ENCODE measurements at places on chromosomes 6 and 20.

- DNase-seq = no peak
Measured at GRCh38 chr6:13742961-13743735, 31.5 kb upstream of the RANBP9 start.

- DNase-seq = no peak
Measured at GRCh38 chr20:38405132-38405531, 30.0 kb downstream of the SNHG17 start.

DNA sequence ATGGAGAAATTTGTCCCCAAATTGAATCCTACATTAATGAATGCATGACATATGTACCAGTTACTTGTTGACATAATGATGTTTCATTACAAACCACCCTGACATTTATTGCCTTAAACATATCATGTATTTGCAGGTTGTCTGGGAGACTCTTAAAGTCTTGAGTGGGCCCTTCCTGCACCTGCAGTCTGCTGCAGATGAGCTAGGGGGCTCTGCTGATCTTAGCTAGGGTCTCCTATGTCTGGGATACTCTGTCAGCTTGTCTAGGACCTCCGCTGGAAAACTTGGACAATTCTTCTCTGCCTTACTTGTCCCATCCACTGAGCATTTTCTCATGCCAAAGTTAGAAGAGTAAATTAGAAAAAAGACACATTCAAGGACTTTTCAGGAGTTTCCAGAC is 581.6 kb downstream of the HAO1 start:
- DNase-seq = no peak

DNA sequence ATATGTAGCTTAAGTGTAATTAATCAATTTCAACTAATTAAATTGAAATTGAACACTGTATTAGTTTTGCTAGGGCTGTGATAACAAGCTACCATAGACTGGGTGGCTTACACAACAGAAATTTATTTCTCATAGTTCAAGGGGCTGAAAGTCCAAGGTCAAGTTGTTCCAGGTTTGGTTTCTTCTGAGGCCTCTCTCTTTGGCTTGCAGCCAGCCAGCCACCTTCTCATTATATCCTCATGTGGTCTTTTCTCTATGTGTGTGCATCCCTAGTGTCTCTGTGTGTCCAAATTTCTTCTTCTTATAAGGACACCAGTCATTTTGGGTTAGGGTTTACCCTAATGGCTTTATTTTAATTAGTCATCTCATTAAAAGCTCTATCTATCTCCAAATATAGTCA is 611.7 kb downstream of the UTRN start:
- no peak for DNase-seq

DNA sequence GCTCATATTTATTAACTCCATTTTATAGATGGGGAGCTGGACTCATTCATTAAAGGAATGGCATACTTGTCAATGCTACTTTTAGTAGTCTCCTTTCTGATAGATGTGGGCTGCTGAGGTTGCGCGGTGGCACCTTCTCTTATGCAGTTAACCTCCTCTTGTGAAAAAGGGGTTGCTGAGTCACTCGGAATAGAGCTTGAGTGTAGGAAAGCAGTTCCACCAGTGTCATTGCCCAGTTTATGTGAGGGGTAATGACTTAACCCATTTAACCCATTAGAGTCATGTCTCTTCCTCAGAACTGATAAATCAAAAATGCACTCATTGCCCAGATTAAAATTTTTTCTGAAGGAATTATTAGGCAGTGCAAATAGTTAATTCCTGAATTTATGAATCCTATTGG is 6.3 kb downstream of the MAPK14 start:
- DNase-seq = no peak

GRCh38 chr6:139981768-139982181 is 607.3 kb upstream of the CITED2 start:
- no peak for DNase-seq

DNA sequence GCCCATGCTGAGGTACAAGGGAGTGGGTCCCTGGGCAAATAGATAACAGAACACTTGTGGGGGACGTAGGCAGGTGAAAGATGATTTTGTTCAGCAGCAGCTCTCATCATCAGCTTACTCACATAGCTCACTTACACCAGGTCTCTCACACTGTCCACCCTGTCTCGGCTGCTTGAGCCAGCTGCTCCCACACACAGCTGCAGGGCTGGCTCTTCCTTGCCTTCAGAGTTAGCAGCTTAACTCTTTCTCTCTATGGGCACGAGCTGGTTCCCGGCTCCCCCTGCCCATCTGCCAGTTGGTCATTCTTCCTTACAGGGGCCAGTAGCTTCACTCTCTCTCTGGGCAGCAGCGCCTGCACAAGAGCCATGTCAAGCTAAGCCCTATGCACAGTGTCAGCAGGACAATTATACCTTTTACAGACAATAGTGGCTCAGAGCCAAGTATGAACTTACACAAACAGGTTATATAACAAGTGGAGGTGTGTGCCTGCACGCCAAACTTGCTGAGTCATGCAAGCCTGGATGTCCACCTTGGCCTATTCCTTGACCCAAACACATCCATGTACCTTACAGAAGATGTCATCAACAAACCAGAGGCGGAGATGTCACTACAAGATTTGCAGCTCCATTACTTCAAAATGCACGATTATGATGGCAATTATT is 18.7 kb downstream of the ZNF391 start:
- DNase-seq = no peak

- no peak for DNase-seq
Measured at GRCh38 chr6:158715330-158716311, 65.8 kb downstream of the SYTL3 start.

DNA sequence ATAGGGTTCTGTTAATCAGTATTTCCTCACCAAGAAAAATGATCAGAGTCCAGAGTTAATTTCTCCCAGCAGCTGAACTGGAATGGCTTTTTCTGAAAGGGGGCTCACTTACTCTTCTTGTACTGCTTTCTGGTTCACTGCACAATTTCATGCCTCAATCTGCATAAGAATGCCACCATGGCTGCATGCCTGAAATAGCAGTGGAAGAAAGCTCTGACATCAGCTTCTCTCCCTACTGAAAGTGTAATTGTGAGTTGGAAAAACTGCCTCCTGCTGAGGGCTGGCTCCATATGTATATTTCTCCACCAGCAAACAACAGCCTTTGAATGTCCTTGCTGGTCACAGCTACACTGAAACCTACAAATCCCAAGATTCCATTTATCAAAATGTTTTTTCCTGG is 1027.2 kb upstream of the GJE1 start:
- no peak for DNase-seq

- no peak for DNase-seq
Measured at GRCh38 chr6:151242420-151242861, 2.7 kb downstream of the AKAP12 start.

DNA sequence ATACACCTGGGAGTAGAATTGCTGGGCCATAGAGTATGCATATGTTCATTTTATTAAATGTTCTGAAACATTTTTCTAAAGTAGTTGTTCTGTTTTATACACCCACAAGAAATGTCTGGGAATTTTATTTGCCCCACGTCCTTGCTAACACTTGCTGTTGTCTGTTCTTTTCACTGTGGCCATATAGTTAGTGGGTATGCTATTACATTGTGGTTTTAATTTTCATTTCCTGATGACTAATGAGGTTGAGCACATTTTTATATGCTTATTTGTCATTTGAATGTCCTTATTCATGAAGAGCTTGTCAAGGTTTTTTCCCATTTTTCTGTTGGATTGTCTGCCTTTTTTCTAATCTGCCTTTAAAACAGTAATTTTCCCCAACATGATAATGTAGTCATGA is 41.5 kb upstream of the TGM3 start:
- no peak for DNase-seq

GRCh38 chr20:53402233-53403005 is 191.2 kb downstream of the ZNF217 start:
- DNase-seq = no peak

- DNase-seq = peak; percentile 66
Measured at GRCh38 chr20:62134735-62135231, 8.4 kb downstream of the PSMA7 start.

GRCh38 chr6:93433592-93433991 is 14.2 kb upstream of the EPHA7 start:
- no peak for DNase-seq

GRCh38 chr6:26065952-26066380 is 21.3 kb upstream of the HFE start:
- DNase-seq = peak; percentile 77

GRCh38 chr6:72042088-72042487 is 155.7 kb downstream of the RIMS1 start:
- no peak for DNase-seq

- no peak for DNase-seq
Measured at GRCh38 chr20:40692240-40693011, 3.4 kb upstream of the MAFB start.

DNA sequence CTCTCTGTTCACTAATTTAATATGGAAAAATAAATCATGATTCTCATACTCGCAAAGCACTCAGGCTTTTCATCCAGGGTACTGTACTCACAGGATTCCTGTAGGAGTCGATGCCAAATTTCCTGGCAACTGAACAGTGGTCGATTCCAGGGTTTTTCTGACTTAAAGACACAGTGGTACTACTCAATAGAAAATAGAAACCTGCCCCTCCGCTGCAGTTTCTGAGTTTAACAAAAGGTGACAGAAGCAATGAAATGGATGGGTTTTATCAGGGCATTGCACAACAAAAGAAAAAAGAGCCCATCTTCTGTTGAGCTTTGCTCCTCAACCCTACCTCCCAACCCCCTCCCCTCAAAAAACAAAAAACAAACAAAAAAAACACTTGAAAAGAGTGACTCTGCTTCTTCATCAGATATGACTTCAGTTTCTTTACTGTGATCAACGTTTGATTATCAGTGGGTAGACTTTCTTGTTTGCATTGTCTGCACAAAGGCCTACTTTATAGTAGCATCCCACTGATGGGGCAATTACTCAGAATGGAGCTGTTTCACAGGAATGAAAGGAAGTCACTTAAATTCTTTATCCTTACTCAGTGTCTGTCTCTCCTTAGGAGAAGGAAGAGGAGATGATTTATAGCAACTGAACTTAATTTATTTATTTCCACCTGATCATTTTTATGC is 96.2 kb upstream of the FOXO3 start:
- DNase-seq = no peak

- DNase-seq = peak; percentile 15
Measured at GRCh38 chr6:132530293-132530974, 7.6 kb upstream of the TAAR9 start.

DNA sequence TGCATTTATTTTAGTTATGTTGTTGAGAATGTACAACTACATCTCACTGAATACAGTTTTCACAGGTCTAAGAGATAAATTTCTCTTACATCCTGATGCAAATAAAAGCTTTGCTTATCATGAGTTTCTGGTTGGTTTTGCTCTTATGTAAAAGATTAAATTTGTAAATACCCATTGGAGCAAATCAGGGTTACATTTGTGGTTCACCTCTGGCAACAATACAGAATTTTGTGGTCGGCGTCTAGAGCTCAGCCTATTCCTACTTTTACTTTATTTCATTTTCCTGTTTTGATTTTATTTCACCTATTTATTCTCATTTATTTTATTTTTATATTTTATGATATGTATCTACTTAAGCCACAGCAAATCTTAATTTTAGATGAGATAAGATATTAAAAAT is 271.9 kb upstream of the MARCKS start:
- DNase-seq = no peak

DNA sequence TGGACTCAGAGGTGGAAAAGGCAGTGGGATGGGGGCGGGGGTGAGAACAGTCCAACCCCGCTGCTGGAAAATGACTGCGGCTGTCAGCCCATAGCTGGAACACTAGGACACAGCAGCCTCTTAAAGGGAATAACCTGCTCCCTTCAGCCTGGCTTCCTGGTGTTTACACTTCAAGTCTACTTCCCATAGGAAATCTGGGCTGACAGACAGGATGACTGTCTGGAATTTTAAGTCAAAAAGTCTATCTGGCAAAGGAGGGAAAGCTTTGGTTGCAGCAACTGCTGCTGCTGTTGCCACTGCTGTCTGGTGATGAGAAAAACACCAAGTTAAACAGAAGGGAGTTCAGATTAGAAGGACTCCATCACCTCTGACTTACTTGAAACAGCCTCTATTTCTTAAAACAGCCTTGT is 44.9 kb downstream of the TNFRSF21 start:
- no peak for DNase-seq

DNA sequence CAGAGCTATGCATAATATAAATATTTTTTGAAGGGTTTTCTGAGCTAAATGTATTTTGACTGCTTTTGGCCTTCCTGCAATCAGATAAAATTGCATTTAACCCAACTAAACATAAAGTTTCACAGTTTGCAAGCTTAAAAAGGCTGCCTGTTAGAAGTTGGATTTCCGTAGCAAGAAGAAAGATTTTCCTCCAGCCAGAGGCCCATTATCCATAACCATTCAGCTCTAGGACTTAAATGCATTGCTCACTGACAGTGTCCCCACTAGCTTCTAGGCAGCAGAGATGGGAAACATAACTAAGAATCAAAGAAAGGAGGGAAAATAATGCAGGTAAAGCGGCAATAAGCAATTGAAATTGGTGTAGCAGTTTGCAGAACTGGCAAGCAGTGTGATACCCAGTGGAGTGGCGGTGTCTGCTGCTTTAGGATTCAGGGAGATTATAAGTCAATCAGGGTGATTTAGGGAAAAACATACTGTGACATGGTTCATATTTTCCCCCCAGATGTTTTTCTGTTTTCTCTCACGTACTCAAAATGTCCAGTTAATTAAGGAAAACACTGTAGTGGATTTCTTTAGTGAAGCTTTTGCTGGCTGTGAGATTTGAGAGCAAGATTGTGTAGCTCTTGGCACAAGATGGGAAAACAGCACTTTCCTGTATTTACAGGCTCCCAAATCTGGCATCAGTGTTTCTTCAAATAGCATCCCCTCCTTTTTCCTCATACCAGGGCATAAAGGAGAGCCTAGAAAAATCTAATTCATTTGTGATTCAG is 69.1 kb downstream of the CTNNBL1 start:
- DNase-seq = no peak

DNA sequence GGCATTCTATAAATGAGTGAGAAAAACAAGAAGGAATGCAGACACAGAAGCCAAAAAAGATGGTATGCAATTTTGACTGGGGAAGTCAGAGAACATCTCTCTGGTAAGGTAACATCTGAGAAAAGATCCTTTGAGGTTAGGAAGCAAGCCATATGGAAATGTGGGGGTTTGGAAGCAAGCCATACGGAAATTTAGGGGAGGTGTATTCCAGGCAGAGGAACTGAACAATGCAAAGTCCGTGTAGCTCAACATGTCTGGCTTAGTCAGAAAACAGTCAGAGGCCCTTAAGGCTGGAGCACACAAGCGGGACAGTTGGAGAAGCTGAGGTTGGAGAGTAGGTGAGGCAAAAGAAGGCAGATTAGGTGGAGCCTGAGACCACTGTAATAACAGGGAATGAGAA is 35.3 kb downstream of the RALGAPA2 start:
- DNase-seq = no peak

- DNase-seq = no peak
Measured at GRCh38 chr6:23282252-23283021, 713.1 kb downstream of the HDGFL1 start.

Data from AG08396 (cell line).